ENCODE measurements at places on chromosomes 6 and 20.
A peak's percentile ranks its signal among the peaks of the same experiment; 100 is the strongest.

- no peak for DNase-seq
Observed at GRCh38 chr6:77883851-77884250, 231.0 kb downstream of the MEI4 start.

DNA sequence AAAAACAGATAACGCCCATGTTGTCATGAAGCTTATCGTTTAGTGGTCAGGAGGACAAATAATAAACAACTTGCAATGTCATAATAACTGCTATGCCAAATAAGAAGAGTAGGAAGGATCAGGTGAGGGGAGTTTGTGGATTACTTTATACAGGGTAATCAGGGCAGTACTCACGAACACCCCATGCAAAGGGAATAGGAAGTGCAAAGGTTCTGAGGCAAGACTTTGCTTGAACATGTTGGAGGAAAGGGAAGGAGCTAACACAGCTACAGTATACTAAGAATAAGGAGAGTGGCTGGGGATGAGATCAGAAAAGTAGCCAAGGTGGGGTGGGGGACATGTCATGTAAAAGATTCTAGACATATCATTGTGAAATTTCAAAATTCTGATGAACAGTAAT lies 292.0 kb upstream of the RUNX2 start:
- peak; percentile 30 for DNase-seq

GRCh38 chr20:51457533-51457932 lies 85.0 kb downstream of the NFATC2 start:
- DNase-seq = no peak

DNA sequence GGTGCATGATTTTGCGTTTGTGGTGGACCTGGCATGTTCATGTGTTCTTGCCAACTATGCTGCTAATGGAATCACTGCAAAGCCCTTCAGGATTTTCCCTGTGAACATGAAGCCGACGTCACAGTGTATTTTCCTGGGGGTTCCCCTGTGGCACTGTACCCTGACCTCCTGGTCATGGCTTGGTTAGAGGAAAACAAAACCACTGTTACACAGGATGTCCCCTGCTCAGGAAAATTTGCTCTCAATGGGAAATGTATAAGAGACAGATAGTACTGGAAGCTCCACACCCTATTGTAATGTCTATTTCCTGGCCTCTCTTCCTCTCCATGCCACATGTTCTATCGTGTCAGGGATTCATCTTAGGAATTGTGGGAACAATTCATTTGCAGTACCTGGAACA lies 19.7 kb downstream of the TSHZ2 start:
- no peak for DNase-seq

GRCh38 chr6:29593199-29593855 lies 8.4 kb downstream of the OR2H2 start:
- DNase-seq = no peak

DNA sequence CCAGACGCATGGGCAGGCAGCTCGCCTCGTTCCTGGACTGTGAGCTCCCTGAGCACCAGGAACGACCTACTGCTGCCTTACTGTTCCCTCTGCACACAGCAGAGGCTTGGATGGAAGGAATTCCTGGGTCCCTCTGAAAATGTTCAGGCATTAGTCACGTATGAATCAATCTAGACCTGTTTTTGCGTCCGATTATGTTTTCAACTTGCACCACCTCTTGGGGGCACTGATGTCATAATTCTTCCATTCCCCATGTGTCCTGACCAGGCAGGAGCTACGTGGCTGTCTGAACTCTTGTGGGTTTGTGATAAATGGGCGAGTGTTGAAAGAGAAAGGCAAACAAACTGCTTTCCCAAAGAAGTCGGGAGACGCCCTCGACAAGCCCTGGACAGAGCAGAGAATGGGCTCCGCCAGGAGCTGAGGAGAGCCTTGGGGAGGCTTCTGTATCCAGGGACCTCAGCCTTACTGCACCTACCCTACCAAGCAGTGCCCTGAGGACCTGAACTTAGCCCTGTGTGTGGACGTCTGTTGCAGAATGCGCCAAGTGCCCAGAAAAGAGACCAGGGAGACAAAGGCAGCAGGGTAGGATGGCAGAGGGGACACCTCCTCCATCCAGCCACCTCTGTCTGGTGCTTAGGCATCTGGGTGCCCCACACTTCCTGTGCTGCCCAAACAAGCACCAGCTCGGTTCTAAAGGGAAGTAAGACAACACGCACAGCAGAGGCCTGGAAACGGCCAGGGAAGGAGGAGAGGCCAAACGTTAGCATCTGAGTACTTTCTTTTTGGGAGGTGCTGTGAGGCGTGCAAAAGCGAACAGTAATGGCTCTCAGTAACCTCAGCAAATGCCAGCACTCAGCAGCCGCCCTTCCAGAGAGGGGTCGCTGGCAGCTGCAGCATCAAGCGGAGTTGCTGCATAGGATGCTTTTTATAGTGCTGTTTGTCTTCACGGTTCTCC lies 124.2 kb downstream of the LY86 start:
- peak; percentile 43 for DNase-seq

- no peak for DNase-seq
Observed at GRCh38 chr20:13990465-13990864, at the start of gene SEL1L2. SEL1L2 (minus strand) TSS chr20:13990614; CDS start chr20:13990534, 80 bp downstream.

DNA sequence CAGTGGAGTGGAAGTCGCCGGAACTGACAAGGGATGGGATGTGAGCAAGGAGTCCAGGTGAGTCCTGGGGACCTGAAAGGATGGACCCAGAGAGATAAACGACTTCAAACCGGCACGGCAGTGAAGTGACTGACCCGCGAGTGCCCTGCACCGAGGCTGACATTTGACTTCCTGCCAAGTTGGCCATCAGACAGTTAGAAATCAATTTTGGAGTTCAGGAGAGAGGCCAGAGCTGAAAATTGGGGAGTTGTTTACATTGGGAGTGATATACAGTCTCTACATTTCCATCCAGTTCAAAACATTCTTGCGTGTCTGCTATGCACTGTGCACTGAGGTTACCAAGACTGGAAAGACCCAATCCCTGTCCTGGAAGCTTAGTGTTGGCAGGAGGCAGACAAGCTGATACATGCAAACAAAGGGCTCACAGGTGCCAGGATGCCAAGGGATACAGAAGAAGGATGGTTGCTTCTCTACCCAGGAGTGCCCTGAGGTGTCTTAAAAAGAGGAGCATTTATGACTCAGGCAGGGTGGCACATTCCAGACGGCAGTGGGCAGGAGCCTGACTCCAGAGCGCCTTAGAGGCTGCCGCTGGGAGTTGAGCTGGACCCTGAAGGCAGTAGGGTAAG lies 186.6 kb downstream of the MTHFD1L start:
- DNase-seq = no peak

DNA sequence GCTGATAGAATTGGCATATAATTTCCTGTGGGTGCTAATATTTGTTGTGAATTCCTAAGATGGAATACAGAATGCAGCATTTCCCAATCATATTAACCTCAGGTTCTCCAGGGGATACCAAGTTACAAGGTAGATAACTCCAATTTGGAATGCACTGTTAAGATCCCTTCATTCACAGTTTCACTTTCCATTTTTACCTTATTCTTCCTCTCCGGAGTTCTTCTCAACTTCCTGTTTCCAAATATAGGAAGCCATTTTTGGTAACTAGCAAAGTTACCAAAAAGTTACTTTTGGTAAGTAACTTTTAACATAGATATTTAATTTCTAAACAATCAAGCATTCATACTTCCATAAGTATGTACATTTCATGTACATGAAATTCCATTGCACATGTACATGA lies 63.5 kb upstream of the PHACTR2 start:
- DNase-seq = peak; percentile 33

DNA sequence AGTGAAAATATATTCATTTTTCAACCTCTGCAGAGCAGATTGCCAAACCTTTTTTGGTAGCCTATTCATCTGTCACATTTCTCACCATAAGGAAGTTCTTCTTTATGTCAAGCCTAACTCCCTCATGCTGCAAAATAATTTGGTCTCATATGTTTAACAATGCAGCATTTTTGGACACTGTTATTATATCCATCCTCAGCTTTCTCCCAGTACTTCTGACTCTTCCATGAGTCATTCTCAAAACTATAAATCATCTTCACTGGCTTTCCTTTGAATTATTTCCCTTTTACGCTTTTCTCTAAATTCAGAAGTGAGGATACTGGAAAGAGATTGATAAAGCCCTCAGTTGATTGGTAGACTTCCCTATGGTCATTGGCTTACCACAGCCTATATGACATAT lies 192.2 kb downstream of the TPBG start:
- DNase-seq = no peak

GRCh38 chr6:1622851-1623768 lies 13.4 kb downstream of the FOXC1 start:
- DNase-seq = no peak

GRCh38 chr6:17454316-17455005 lies 61.1 kb downstream of the CAP2 start:
- no peak for DNase-seq

GRCh38 chr6:124963831-124964763 lies 1.9 kb downstream of the RNF217 start:
- DNase-seq = peak; percentile 59

DNA sequence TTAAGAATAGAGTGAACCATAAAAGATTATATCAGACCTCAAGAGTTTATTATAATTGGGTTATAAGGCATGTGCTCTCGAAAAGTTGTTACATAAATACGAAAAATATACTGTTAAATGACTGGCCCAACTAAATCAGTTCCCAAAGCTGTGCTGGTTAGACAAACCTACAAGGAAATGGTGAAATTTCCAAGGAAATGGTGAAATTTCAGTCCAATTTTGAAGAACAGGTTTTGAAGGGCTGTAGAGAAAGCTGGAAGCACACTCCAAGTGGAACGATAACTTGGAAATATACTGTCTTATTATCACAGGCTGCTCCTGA lies 400 bp upstream of the TRMT11 start:
- no peak for DNase-seq

DNA sequence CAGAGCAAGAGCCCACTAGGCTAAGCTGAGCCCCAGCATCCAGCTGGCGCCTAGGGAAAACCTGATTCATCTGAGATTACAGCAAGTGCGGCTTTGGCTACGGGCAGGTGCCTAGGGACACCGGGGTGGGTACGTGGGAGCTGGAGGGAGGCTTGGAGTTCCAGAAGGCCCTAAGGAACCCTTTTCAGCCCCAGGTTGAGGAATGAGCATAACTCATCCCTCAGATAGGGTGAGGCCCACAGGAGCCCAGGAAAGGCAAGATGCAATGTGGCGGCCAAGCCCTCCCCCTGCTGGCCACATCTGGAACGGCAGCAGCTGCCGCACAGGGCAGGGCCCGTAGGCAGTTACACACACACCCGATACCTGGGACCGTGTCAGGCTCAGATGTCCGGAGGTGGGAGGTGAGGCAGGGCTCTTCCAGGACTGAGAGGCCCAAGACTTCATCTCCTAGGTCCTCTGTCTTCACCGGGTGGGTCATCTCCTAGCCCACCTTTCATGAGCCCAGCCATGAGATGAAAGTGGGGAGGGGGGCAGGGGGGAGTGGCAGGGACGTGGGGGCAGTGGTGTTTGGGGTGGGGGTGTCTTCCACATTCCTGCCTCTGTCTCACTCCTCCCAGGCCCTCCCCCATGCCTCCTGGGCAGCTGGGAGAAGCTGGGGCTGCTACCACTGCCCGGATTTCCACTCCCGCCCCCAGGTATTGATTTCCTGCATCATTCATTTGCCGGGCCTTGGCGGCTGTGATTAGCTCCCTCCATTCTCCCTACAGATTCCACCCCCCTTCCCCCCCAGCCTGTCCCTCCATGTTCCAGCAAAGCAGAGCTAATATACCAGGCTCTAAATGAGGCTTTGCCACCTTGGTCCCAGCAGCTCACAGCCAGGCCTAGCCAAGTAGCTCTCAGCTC lies 5.5 kb downstream of the MDGA1 start:
- DNase-seq = no peak

- DNase-seq = peak; percentile 64
Observed at GRCh38 chr6:144036064-144036834, 28.2 kb upstream of the PLAGL1 start.

- no peak for DNase-seq
Observed at GRCh38 chr6:149049230-149049629, 268.3 kb upstream of the TAB2 start.

DNA sequence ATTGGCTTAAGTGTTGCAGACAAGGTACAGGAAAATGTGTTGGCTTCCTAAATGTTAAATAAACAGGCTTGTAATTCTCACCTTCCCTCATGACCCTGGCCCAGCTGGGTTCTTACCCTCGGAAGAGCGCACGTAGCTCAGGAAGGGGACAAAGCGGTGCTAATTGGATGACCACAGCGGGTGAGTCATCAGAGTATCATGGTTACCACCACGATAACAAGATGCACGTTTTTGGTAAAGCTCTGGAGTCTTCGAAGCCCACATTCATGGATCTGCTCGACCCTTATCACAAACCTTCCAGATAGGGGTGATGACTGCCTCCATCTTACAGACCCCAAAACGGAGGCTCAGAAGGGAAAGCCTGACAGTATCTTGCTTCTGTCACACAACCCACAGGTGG lies 32.8 kb downstream of the APCDD1L start:
- no peak for DNase-seq

GRCh38 chr6:15389765-15390723 lies 144.2 kb downstream of the JARID2 start:
- DNase-seq = no peak

GRCh38 chr6:53441761-53442160 lies 93.0 kb upstream of the ELOVL5 start:
- no peak for DNase-seq

DNA sequence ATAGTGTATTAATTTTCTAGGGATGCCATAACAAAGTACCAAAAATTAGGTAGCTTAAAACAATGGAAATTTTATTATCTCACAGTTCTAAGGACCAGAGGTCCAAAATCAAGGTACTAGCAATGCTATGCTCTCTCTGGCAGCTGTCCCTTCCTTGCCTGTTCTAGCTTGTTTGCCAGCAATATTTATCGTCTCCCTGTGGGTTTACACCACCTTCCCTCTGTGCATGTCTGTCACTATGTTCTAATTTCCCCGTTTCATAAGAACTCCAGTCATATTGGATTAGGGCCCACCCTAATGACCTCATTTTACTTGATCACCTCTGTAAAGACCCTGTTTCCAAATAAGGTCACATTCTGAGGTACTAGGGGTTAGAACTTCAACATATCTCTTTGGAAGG lies 217.2 kb downstream of the IBTK start:
- DNase-seq = no peak

GRCh38 chr6:28424163-28424562 lies 19.1 kb downstream of the ZSCAN23 start:
- no peak for DNase-seq

DNA sequence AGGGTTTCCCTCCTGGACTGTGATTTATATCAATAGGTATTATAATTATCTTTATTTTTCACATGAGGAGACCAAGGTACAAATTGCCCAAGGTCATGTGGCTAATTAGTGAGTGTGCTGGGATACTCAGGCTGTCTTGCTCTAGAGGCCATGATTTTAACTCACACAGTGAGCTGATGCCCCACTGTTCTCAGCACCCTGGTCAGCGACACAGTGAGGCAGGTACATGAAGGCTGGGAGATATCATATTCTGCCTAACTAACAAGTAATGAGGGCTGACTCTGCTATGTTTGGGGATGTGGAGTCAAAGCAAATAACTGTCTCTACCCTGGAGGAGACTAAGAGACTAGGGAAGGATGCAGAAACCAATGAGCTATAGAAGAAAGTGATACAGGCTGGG lies 501.1 kb downstream of the PTPRT start:
- no peak for DNase-seq

GRCh38 chr20:62309947-62310756 lies 7.4 kb downstream of the ADRM1 start:
- DNase-seq = no peak

GRCh38 chr6:108673602-108674001 lies 112.9 kb downstream of the FOXO3 start:
- no peak for DNase-seq
